ENCODE measurements at places on chromosomes 7 and 10.

GRCh38 chr10:364267-364775 is 229.1 kb downstream of the ZMYND11 start:
- DNase-seq = no peak

DNA sequence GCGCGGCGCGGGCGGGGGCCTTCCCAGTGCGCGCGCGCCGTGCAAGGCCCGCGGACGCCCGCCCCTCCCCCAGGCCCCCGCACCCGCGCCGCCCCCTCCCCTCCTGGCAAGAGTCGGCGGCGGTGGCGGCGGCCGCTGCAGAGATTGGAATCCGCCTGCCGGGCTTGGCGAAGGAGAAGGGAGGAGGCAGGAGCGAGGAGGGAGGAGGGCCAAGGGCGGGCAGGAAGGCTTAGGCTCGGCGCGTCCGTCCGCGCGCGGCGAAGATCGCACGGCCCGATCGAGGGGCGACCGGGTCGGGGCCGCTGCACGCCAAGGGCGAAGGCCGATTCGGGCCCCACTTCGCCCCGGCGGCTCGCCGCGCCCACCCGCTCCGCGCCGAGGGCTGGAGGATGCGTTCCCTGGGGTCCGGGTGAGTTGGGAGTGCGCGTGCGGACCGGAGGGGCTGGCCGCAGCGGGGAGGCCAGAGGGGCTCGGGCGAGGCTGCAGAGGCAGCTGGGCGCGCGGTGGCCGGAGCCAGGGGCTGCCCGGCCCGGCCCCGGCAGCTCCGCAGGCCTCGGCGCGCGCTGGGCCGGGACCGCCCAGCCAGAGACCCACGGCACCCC is at the start of gene BMPR1A:
Gene BMPR1A, plus strand, starts transcription at position 109 of the 602 bp plus-strand sequence. CDS start 119,400 bp downstream, outside the sequence.
- no peak for DNase-seq

DNA sequence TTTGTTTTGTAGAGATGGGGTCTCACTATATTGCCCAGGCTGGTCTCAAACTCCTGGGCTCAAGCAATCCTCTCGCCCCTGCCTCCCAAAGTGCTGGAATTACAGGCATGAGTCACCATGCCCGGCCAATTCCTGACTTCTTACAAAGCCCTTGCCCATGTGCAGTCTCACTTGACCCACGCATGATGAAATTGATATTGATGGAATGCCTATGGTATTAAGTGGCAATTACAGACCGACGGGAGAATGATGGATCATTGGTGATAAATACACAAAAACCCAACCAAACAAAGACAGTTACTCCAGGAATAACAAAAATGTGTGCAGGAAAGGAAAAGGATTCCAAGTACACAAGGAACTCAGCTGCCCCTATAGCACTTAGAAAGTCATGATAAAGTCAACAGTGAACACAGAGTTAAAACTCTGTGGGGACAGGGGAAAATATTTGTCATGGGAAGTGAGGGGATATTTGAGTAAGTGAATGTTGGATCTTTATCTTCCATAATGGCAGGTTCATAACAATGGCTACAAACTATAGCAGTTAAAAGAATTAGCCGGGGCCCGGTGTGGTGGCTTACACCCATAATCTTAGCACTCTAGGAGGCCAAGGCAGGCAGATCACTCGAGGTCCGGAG is 21.6 kb downstream of the HIP1 start:
- DNase-seq = no peak

DNA sequence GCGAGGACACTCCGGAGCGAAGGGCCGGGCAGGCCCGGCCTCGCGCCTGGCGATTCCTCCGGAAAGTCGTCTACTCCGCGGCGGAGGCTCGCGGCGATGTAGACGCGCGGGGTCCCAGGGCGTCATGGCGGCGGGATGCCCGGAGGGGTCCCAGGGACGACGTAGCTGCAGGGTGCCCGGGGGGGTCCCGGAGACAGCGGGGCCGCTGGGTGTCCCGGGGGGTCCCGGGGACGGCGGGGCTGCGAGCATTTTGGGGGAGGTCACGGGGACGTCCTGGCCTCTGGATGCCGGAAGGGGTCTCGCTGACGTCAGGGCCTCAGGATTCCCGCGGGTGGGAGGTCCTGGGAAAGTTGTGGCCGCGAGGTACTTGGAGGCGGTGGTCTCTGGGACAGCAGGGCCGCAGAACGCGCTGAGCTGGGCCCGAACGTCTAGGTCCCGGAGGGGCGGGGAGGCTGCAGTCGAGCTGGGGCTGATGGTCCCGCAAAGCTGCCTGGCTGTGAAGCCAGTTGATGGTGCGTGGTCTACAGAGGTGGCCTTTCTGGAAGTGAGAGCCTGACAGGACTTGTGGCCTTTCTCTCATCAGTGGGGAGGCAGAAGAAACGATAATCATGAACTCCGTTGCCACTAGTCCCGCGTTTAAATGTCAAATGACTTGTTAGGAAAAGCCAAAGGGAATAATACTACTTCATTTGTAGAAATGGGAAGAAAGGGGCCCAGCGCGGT is 637 bp downstream of the HSPA14 start:
- no peak for DNase-seq

DNA sequence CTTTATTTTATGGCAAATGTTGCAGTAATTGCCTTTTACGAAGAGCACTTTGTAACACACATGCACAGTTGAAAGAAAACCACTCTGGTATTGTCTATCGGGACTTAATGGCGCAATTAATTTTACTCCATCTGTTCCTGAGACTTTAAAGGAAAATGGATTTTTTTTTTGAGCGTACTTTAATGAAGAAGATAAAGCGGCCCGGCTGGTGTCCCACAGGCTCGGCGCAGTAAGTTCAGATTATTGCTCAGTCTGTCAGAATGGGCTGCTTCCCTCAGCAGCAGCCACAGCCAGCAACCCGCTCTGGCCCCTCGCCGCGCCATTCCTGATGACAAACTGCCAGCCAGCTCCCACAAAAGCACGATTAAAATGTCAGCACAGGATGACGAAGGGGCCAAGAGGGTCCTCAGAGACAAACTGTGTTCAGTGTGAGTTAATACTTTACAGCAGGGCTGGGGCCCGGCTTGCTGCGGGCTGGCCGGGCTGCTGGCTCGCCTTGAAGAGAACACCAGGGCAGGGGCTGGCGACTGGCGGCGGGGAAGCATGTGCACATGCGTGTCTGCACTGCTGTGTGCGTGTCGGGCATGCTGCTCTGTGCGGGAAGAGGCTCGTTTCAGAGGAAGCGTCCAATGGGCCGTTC is 501.0 kb upstream of the GALNT17 start:
- no peak for DNase-seq

DNA sequence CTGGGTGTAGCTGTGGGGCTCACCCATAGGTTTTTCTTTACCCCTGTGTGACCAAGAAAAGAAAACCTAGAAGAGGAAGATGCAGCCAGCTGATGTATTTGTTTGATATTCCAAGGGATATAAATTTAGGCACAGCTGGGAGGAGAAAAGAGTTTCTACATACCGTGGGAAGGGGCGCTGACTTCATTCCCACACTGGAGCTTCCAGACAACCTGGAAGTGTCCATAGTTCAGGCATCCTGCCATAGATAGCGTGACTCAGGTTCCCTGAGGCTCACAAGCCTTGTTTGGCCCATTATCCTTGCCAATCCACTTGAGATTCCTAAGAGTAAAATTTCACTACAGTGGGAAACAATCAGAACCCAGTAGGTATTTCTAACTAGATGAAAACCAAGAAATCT is 371.7 kb upstream of the NRP1 start:
- DNase-seq = no peak

Measured in stimulated activated CD4-positive, alpha-beta T cell treated with anti-CD3 and anti-CD28 coated beads, Interleukin-2, amount 100 ng/mL, for 4 hours (primary cell).